CD4-positive, alpha-beta T cell treated with Interleukin-6 at 100 ng/mL for 8 hours (primary cell): ENCODE measurements at places on chromosomes 16 and 17.
A peak's percentile ranks its signal among the peaks of the same experiment; 100 is the strongest.

DNA sequence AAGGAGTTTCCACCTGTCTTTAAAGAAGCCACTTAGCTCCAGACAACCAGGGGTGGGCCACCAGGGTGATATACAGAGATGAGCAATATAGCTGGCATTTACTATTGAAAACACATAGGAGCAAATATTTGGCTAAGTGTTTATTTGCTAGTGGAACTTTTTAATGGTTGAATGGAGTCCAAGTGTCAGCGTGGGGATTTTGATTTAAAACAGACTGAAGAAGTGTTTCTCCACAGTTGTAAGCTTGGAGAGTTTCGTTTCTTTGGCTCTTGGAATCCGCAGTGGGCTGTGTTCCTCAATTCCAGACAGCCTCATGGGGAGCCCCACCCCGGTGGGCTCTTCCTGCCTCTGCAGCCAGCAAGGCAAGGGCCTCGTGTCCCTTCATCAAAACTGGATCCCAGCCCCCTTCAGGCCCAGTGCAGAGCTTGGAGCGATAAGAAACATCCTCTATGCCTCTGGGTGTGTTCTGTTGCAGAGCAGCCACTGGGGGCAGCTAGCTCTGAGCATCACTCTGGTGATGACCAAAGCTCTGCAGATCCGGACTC is 36.1 kb downstream of the NOG start:
- DNase-seq, result peak; percentile 5

DNA sequence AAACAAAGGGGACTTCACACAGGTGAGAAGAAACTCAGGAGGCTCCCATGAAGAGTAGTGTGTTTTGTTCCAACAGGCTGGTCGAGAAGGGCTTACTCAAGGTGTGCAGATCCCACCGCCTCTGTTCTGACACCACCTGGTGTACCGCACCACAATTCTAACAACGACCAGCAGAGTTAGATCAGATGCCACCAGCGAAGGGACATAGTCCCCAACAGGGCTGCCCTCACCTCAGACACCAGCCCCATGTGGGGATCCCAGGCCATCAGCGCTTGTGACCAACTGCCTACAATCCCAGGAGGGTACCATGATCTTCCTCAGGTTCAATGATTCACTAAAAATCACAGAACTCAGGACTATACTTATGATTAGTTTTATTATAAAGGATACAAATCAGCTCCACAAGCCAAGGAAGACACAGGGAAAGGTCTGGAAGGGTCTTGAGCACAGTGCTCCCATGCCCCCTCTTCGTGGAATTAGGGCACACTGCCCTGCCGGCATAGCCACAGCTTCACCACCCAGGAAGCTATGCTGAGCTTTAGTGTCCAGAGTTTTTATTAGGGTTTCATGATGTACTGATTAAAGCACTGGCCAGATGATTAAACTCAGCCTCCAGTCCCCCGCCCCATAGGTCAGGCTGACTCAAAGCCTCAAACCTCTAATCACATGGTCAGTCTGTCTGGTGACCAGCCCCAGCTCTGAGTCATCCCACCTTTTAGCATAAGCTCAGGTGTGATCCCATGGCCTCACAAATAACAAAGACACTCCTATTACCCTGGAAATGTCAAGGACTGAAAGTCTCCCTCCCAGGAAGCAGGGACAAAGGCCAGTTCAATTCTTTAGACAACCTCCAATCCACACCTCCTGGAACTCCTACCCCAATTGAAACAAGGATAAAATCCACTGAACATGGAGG is 26.0 kb downstream of the TRIM25 start:
- DNase-seq, result no peak

GRCh38 chr16:11915114-11915643 is 577 bp downstream of the GSPT1 start:
- peak; percentile 2 for DNase-seq

GRCh38 chr17:56600256-56600655 is 6.8 kb downstream of the NOG start:
- DNase-seq, result no peak

DNA sequence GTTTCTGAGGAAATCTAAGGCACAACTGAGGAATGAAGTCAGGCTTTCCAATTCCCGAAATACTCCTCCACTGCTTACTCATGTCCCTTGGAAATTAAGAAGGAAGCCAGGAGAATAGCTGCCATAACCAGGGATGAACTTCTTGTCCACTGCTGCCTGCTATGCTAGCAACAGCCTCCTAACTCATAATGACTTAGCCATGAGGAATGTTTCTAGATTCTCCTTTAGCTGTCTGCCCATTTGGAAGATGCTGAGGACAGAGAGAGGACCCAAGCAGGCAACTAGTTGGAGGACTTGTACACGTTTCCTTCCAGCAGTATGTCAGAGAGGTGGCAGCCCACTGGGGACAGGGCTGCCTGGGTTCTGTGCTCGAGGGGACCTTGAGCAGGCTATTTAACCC is 939 bp upstream of the CCL2 start:
- no peak for DNase-seq

GRCh38 chr17:79219208-79219935 is 144.7 kb downstream of the ENGASE start:
- DNase-seq, result no peak

DNA sequence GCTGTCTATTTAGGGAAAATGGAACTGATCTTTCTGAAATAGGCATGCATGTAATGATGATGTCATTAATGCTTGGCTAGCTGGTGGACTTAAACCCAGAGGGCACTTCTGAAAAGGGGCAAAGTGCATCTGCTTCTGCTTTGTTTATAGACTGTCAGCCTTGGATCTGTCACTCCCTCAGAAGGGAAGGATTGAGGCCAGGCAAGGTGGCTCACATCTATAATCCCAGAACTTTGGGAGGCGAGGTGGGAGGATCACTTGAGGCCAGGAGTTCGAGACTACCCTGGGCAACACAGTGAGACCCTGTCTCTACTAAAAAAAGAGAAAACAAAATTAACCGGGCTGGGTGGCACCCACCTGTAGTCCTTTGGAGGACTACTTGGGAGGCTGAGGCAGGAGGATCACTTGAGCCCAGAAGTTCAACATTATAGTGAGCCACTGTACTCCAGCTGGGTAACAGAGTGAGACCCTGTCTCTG is 185.5 kb downstream of the WWOX start:
- DNase-seq, result no peak
